ENCODE measurements at places on chromosomes 16 and 17.

DNA sequence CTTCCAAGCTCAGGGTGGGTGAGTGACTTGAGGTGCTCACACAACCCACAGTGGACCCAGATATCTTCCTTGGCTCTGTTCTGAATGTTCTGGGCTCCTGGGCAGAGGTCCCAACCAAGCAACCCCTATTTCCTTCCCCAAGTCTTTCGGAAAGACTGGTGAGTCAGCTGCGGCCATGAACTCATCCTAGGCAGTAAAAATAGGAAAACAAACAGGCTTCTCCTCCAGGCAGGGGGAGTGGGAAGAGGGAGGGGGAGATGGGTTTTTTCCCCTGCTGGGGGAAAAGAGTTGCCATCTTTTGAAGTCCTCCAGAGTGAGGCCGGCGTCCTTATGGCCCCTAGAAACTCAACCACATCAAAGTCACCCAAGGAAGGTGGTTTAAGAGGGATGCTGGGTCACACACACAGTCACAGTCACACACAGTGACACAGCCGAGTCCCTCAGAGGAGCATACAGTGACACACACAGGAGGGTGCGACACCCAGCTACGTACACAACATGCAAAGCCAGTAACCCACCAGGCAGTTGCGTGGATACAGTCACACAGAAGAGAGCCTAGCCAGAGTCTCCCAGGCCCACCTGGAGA is 16.0 kb upstream of the DLX4 start:
- no peak for ATAC-seq

GRCh38 chr16:75703306-75703705 is 2.0 kb upstream of the DUXB start:
- no peak for ATAC-seq

DNA sequence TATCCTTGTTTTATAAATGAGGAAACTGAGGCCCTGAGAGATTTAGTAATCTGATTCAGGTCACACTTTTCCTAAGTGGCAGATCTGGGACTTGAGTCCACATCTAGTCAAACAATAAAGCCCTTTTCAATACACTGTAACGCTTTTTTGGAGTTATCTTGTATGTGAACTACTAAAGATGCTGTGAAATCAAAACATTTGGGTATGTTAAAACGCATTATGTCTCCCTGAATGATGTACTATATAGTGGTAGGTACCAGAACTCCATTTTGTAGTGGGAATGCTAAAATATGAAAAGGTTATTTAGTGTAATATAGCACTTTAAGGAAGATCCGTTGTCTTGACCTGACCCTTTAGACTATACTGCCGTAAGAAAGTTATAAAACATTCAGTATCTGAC is 57.2 kb downstream of the NACA2 start:
- ATAC-seq, result no peak

DNA sequence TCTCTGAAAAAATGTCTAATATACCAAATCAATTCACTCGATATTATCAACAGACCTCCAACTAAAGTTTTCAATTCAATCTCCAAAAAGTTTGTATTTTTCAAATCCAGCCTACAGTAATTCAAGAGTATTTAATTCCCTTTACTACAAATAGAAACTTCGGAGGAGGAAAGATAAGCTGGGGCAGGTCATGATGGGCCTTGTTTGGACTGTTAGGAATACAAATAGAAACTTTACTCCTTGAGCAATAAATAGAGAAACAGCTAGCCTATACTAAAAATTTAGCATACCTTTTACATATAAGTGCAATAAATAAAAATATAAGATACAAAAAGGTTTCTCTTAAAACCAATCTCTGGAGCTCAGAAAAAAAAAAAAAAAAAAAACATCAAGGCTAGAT is 98.2 kb downstream of the NCOR1 start:
- ATAC-seq, result no peak
